ENCODE measurements at places on chromosomes 7 and 10. TPM values are rescaled to one million over a fixed set of nuclear protein-coding genes. Genes with fewer than 3 reads are reported as not detected.

DNA sequence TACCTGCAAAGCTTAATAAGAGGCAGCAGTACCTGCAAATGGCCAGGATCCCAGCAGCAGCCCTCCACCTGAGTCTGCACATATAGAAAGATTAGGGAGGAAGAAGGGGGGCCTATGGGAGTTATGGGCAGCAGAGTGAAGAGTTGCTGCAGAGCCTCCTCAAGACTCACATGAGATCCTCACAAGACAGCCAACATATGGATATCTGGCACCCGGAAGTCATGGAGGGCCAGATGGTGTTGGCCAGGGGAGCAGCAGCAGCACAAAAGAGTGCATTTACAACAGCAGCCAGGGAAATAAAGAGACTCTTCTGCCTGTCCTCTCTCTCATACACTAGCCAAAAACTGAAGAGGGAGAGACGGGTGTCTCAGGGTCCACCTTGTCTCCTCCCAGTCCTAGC is 4.0 kb upstream of the TAS2R40 start:
- no peak for DNase-seq

Gene GPR37
- total RNA-seq: not detected

Gene SPDYE5
- total RNA-seq: not detected

Gene PDE6C
- not detected for total RNA-seq

DNA sequence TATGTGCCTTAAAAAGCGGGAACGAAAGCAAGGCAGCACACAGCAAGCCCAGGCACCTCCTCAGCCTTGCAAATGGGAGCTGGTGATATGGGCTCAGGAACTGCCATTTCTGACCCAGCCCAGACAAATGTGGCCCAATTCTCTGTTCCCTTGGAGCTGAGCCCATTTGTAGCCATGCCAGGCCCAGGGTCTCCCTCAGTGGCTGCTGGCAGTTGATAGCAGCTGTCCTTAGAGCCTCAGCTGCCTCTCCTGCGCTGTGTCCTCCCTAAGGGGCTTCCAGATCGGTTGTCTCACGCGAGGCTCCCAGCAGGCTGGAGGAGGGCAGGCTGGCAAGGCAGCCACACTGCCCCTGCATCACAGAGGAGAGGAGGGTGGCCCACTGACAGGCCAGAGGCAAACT is 275.8 kb downstream of the KCNMA1 start:
- no peak for DNase-seq

DNA sequence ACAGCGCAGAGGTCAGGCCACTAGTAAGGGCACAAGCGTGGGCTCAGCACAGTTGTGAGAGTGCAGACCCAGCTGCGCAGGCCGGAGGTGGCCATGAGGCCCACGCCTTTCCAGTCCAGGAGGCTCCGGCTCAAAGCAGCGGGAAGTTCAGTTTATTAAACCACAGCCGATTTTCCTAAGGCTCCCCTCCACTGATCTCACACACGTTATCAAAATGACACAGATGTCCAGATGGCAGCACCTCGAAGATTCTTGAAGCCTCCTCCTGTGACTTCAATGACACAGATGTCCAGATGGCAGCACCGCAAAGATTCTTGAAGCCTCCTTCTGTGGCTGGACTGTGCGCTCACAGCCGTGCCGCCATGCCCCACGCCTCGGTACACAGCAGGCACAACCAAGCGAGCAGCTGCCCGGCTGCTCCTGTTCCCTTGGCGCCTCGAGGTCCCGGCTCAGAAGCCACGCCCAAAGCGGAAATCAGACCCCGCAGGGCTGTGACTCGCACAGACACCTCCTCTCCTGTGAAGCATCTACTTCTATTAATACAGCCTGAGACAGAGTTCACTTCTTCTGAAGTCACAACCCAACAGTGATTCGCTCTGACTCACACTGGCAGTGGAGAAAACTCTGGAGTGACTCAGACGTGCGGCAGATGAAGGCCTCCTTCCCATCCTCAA is 122.7 kb downstream of the MAD1L1 start:
- DNase-seq: no peak

- no peak for DNase-seq
Measured at GRCh38 chr10:80894797-80895467, 357.2 kb downstream of the SH2D4B start.

DNA sequence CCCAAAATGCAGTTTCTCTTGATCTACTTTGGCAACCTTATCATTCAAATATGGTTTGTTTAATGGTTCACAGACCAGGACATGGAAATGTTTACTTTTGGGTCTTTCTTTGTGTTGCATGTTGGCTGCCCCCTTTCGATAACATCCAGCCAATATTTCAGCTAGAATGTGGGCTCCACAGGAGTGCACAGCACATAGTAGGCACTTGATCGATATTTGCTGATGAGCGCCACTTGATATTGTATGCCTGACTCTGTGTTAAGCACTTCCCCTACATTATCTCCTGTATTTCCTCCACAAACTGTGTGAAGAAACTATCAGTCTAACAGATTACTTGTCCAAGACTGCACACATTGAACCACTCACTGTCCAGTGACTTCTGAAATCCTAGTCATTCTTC is 60.2 kb downstream of the SMURF1 start:
- DNase-seq: no peak

Gene IFIT2
- total RNA-seq: 4.3 TPM

Gene CRHR2
- total RNA-seq: 0.24 TPM

- DNase-seq: no peak
Measured at GRCh38 chr7:118094044-118094443, 89.9 kb upstream of the LSM8 start.

DNA sequence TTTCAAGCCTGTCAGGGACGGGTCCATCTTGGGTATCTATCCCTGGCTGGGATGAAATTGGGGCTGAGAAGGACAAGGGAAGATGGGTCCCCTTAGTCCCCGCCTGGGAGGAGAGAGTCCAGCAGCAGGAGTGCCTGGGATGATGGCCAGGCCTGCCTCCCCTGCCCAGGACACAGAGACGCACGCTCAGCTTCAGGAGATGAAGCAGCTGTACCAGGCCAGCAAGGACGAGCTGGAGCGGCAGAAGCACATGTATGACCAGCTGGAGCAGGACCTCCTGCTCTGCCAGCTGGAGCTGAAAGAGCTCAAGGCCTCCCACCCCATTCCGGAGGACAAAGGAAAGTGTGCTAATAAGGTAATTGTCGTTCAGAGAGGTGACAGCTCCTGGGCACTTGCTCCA is 15.4 kb downstream of the CCDC136 start:
- no peak for DNase-seq

DNA sequence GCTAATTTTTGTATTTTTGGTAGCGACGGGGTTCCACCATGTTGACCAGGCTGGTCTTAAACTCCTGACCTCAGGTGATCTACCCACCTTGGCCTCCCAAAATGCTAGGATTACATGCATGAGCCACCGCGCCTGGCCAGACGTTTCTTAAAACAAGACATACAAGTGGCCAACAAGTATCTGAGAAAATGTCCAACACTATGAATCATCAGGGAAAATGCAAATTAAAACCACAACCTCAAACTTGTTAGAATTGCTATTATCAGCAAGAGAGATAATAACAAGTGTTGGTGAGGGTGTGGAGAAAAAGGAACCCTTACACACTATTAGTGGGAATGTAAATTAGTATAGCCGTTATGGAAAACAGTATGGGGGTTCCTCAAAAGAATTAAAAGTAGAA is 148.6 kb downstream of the SUGCT start:
- DNase-seq: no peak

Gene GPRIN2
- not detected for total RNA-seq

All from Right ventricle myocardium superior (tissue), 1 donor.